Thyroid gland (tissue), 4 donors: ENCODE measurements at places on chromosomes 11 and 22. TPM values are rescaled to one million over a fixed set of nuclear protein-coding genes. Genes with fewer than 3 reads are reported as not detected.
A peak's percentile ranks its signal among the peaks of the same experiment; 100 is the strongest.

- H3K36me3 ChIP-seq = no peaks in the 10 kb centered on the region
- peak; percentile 58 for DNase-seq
- peak overlapping the region; percentile 15 for H3K4me3 ChIP-seq
- no peaks in the 10 kb centered on the region for H3K27me3 ChIP-seq
- H3K27ac ChIP-seq = peak overlapping the region; percentile 90
- H3K4me1 ChIP-seq = peaks cover 36% of the 10 kb centered on the region
Measured at GRCh38 chr22:31346733-31347250, 646 bp upstream of the PATZ1 start.

- no peaks in the 10 kb centered on the region for H3K4me1 ChIP-seq
- no peaks in the 10 kb centered on the region for H3K27me3 ChIP-seq
- no peak overlapping the region for H3K27ac ChIP-seq
- no peaks in the 10 kb centered on the region for H3K36me3 ChIP-seq
- no peak for DNase-seq
Measured at GRCh38 chr11:36330411-36330810, 34.3 kb downstream of the PRR5L start.

DNA sequence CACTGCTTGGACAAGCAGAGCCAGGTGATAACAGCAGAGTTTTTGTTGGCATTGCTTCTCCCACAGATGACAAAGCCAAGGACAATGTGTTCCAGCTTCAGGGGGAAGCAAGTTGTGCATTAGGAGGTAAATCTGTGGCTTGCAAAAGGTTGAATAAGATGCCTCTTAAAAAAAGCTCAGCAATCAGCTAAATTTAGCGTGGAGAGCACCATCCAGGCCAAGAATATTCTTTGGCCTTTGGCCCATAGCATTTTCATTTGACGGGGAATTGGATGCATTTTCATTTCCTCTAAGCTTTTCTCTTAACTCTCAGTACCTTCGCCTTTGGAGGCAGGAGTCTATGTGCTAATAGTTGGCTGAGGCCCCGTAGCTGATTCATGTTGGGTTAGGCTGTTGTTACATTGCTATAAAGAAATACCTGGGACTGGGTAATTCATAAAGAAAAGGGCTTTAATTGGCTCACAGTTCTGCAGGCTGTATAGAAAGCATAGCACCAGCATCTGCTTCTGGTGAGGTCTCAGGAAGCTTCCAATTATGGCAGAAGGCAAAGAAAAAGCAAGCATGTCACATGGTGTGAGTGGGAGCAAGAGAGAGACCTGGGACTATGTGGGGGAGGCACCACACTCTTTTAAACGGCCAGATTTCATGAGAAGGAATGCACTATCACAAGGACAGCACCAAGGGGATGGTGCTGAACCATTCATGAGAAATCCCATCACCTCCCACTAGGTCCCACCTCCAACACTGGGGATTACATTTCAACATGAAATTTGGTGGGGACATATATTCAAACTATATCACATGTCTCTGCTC is 350.1 kb upstream of the C11orf87 start:
- H3K36me3 ChIP-seq = no peaks in the 10 kb centered on the region
- DNase-seq = no peak
- H3K4me1 ChIP-seq = no peaks in the 10 kb centered on the region
- H3K4me3 ChIP-seq = no peak overlapping the region
- H3K27me3 ChIP-seq = no peaks in the 10 kb centered on the region

Gene MUC5AC
- total RNA-seq = not detected

DNA sequence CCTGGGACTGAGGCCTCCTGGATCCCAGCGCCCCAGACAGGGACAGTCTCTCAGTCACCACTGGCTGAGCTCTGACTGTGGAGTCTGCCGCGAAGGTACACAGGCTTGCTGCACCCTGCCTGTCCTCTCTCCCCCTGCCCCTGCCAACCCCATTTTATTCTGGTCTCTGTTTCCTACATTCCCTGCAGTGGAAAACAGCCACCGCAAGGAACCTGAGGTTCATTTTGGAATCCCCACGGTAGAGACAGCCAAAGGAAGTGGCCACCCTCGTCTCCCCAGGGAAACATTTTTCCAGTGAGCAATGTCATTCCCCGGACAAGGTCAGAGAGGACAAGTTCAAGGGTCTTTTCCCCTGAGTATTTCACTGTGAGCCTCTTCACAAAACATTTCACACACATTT is 56.6 kb downstream of the FBXO7 start:
- no peak for DNase-seq
- H3K4me1 ChIP-seq = peaks cover 46% of the 10 kb centered on the region
- H3K27me3 ChIP-seq = no peaks in the 10 kb centered on the region

Gene SCARF2
- 20.4 TPM for total RNA-seq

DNA sequence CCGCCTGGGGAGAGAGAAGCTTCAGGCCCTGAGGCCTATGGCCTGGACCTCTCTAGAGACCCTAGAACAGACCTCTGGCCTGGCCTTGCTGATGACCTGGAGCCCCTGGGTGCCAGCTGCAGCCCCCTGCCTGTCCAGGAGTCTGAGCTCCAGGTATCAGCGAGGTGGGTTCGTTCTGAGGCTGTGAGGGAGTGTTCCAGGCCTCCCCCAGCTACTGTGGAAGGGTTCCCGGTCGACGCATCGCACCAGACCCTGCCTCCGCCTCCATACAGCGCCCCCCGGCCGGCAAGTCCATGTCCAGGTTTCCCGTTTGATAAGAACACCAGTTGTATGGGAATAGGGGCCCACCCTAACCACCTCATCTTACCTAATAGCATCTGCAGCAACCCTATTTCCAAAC is 111.1 kb downstream of the KCNQ1 start:
- DNase-seq = no peak
- no peaks in the 10 kb centered on the region for H3K27me3 ChIP-seq
- no peak overlapping the region for H3K27ac ChIP-seq
- peaks cover 19% of the 10 kb centered on the region for H3K4me1 ChIP-seq
- H3K36me3 ChIP-seq = no peaks in the 10 kb centered on the region
- no peak overlapping the region for H3K4me3 ChIP-seq

DNA sequence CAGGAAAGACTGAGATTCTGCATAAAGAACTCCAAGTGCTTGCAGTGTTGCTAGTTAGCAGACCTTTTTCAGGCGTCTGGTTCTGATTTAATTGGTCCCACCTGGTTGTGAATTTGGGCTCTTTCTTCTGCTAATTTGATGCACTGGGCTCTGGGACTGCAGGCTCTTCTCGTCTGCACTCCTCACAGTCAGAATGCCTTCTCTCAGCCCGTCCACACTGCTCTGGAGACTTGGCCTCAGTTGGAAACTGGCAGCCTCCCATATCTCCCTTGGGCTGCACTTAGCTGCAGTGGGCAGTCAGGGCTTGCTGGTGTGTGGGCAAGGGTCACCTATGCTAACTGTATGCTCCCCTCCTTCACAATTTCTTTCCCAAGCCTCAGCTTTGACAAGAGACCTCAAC is 1.5 kb downstream of the TRIM6 start:
- DNase-seq = peak; percentile 35
- H3K27ac ChIP-seq = no peak overlapping the region
- no peaks in the 10 kb centered on the region for H3K27me3 ChIP-seq

DNA sequence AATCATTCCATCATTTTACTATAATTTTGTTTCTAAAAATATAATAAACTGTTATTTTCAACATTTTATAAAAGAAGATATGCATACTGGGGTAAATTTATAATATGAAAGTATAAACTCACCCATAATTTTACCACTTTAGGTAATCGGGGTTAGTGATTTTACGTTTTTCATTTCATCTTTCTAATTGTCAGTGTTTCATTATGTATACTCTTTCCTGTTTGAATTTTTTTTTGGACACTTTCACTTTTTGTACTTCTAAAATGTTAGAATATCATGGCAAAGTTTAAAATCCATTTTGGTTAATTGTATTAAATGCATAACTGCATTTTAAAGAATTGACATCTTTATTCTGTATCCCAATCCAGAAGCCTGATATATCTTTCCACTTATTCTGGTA is 115.8 kb downstream of the METTL15 start:
- no peaks in the 10 kb centered on the region for H3K4me1 ChIP-seq
- no peak for DNase-seq
